ENCODE measurements at places on chromosomes 12 and 14. TPM values are rescaled to one million over a fixed set of nuclear protein-coding genes. Genes with fewer than 3 reads are reported as not detected.

- peak; percentile 42 for DNase-seq
Measured at GRCh38 chr12:16939871-16940306, 333.9 kb upstream of the LMO3 start.

- no peak for DNase-seq
Measured at GRCh38 chr12:123076604-123077297, 74.1 kb downstream of the PITPNM2 start.

DNA sequence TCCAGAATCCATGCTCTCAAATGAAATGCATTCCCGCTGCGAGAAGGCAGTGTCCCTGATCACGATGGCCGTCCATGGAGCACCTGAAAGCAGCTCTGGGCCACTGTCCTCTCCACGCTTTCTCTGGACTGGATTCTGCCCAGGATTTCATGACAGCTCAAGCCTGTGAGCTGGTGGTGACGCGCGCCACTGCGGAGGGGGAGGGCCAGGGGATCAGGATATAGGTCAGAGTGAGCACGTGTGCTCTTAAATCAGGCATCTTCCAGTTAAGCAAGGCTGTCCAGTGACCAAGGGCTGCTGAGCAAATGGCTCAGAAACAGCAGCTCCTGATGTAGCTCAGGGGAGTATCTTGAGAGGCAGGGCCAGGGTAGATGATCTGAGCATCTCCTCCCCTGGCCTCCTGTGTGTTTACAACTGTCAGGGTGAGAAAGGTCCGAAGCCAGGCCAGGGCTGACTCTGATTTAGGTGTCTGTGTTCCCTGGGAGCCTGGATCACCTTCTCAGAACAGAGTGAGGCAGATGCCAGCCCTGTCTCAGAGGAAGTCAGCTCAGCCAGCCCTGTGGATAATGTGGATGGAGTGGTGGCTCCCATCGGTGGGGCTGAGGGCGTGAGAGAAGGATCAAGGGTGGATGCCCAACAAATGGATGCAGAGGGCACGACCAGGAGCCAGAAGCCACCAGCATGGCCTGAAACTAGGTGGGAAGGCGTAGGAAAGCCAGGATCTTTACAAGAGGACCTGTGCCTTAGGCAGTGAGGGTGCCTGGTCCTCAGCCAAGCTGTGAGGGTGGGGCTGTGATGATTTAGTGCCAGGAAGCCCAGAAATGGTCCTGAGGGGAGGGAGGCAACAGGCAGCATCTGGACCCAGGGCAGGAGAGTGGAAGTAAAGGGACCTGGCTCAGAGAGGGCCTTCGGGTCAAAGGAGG is 55.3 kb downstream of the ELK3 start:
- peak; percentile 48 for DNase-seq

Gene BEGAIN
- 1.3 TPM for total RNA-seq

Gene ASB2
- not detected for total RNA-seq

- no peak for DNase-seq
Measured at GRCh38 chr14:59356312-59356711, 108.9 kb downstream of the GPR135 start.

DNA sequence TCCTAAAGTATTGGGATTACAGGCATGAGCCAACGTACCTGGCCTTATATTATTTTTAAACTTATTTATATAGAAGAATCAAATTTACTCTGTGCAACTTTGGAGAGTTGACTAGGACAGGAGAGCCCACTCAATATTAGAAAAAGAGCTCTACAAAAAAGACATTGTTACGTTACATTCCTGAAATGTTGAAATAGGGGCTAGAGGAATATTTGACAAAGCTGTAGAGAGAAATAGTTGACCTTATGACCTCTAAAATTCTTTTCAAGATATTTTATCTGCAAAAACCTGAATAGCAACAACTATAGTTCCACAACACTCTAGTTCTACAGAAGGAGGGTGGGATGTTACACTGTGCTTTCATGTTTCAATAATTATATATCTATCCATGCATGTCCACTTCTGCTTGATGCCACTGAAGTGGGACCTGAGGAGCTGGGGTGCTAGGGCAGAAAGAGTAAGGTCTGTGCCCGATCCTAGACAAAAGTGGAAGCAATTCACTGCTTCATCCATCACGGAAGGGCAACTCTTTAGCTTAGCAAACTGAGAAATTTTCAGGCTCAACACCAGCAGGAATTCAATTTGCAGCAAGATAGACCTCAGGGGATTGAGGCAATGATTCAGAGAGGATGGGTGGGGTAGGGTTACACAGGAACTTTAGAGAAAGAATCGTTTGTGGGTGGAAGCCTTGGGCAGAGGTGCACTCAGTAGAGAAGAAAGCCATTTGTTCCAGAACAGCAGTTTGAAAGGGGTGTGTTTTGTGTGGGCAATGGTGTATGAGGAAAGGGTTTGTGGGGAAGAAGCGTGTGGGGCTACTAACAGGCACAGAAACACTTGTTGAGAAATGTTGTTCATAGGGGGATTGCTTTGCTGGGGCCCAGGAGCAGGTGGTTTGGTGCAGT is 16.0 kb upstream of the RNASE10 start:
- DNase-seq, result no peak

Gene KRT75
- 0.07 TPM for total RNA-seq

Measured in A172 (cell line).